ENCODE measurements at places on chromosomes 1 and 21.
A peak's percentile ranks its signal among the peaks of the same experiment; 100 is the strongest.

DNA sequence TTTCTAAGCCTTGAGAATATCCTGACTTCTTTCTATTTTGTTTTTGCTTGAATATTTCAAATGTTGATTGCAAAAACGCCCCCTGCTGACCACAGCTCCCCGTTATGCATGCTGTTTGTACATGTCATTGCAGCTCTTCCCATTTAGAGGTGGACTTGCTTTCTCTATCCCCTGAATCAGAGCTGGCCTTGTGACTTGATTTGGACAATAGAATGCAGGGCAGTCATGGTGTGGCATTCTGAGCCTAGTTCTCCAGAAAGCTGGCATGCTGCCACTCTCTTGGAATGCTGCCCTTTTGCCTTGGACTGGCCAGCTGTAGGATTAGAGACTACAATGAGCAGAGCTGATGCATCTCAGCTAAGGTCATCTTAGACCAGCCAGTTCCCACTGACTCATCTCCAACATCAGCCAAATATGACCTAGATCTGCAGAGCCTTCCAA is 1561.5 kb downstream of the MRPL39 start:
- peak; percentile 11 for DNase-seq

- DNase-seq = no peak
Observed at GRCh38 chr1:77560741-77561140, 121.7 kb downstream of the ZZZ3 start.

DNA sequence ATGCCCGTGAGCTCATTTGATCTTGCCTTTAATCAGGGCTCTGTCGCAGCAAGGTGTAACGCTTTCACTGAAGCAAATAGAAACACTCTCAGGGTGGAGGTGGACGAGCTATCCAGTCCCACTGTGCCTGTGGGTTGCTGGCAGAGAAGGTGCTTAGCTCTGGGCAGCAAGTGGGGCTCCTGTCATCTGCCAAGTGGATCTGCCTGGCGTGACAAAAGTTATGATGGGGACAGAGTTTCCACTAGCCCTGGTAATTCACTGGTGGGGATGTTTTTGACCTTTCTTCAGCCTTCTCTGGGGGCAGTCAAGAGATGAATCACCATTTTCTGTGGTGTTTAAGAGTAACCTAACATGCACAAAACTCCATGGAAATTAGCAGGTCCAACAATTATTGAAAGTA is 71.3 kb upstream of the EDEM3 start:
- DNase-seq = no peak

GRCh38 chr1:39297551-39297950 is 93.1 kb downstream of the MACF1 start:
- no peak for DNase-seq

- DNase-seq = no peak
Observed at GRCh38 chr1:16998589-16998988, 13.1 kb downstream of the ATP13A2 start.

- DNase-seq = peak; percentile 32
Observed at GRCh38 chr1:57889676-57890320, 465.9 kb upstream of the DAB1 start.

- no peak for DNase-seq
Observed at GRCh38 chr1:151267760-151268159, 13.2 kb downstream of the PSMD4 start.

DNA sequence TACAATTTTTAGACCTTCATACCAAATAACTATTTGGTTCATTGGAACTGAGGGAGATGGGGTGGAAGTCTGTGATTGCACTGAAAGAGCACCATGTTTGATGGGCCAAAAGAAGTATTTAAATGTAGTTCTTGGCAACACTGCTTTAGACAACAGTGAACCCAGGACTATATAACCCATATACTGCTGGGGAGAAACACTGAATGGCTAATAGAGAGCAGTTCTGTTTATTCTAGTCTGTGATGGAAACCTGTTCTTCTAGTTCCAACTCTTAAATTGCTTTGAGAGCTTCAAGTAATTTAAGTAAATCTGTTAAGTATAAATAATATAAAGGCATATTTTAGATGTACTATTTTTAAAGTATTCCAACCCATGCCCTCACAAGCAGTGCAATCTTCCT is 96.3 kb downstream of the NIBAN1 start:
- DNase-seq = no peak

DNA sequence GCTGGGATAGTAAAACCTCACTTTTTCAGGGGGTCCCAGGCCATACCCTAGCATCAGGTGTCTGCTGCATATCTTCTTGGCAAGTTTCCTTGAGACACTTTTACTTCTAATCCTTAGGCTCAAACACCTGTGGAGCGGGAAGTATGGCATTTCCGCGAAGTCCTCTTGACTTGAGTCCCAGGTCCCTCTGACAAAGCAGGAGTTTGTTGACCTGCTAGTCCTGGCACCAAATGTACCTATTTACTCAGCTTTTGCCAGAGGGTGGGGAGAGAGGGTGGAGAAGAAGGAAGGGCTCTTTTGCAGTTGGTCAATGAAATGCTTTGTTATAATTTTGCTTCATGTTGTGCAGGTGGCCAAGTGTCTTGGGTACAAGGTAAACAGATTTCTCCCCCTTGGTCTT is 59.7 kb downstream of the CLIC6 start:
- no peak for DNase-seq

- no peak for DNase-seq
Observed at GRCh38 chr1:232743999-232744398, 61.2 kb upstream of the MAP10 start.

DNA sequence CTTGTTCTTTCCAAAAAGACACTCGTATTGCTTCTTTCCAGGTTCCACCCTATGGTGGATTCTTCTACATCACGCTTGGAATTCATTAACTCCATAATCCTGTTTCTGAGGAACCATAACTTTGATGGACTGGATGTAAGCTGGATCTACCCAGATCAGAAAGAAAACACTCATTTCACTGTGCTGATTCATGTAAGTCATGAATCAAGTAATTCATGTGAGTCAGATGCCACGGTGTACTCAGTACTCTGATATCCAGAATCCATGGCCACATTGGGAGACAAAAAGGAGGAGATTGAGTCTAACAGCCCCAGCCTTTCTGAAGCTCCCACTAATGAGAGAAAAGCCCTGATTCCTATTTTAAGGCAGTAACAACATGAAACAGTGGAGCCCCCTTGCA is 7.4 kb downstream of the CHI3L2 start:
- DNase-seq = no peak

DNA sequence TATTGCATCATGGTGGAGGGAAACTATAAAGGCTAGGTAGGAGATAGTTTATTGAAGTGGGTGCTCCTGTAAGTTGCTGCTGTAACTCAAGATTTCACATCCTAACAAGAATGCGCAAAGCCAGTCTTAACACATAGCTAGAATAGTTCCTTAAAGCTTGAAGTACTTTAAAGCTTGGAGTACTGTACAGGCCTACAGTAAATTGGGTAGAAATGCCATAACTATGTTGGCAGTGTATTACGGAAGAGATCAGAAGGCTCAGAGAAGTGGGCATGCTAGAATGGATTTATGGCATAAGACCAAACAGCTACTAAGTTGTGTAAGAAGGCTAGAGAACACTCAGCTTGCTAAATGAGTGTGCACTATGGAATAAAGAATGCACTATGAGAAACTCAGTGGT is 44.5 kb downstream of the DMRTA2 start:
- no peak for DNase-seq

DNA sequence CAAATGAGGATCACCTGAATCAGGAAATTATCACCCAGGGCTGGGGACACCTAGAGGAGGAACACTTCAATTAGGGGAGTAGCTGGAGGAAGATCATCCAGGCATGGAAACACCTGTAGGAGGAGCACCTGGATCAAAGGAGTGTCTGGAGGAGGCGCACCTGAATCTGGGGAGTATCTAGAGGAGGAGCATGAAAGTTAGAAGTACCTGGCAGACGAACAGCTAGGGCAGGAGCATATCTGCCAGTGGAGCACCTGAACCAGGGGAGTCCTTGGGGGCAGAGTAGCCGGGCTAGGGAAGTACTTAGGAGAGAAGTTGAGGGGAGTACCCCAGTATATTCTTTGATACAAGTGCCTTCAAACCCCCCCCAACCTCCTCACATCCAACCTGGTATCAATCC is 1.3 kb downstream of the C1orf210 start:
- no peak for DNase-seq

- DNase-seq = peak; percentile 25
Observed at GRCh38 chr1:234659538-234659937, 49.6 kb upstream of the IRF2BP2 start.

DNA sequence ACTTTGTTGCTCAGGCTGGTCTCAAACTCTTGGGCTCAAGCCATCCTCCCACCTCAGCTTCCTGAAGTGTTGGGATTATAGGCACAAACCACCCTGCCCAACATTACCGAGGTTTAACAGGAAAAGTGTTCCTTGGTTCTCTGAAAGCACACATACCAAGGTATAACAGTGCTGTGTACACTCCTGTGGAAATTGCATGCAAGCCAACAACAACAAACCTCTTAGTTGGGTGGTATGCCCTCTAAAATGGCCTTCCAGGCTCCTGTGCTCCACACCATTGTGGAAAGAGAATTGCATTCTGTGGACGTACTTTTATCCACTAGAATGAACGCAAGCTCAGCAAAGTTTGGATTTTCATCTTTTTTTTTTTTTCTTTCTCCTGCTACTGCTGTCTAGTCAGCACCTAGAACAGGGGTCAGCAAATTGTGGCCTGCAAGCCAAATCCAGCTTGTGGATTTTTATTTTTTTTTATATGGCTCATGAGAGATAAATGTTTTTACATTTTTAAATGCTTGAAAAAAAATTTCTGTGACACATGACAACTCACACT is 192.2 kb upstream of the TNR start:
- no peak for DNase-seq

- DNase-seq = no peak
Observed at GRCh38 chr1:23910553-23911246, 2.5 kb downstream of the CNR2 start.

GRCh38 chr1:11466416-11466815 is 12.5 kb upstream of the DISP3 start:
- no peak for DNase-seq

DNA sequence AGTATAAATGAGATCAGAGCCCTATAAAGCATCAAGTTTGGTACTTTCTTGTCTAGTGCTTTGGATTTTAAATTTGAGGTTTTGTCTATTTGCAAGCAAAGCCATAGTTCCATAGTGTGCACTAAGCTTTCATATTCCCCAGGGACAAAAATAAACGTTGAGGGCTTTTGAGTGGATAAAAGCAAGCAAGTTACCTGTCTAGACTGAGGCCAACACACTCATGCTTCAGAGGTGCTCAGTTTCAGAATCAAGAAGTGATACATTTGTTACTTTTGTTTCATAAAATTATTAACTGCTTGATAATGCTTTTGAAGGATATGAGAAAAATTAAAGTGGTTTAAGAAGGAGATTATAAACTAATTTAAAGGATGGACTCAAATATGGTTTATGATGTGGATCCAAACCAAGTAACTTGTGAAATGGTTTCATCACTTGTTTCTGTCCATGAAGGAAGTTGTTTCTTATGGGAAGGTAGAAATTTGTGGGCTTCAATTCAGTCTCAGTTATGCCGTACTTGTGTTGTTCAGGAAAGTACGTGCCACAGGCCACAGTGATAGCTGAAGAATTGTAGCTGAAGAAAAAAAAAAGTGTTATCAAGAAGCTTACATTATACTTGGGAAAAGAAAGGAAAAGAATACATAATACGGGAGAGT is 71.2 kb downstream of the CHRM3 start:
- DNase-seq = no peak

DNA sequence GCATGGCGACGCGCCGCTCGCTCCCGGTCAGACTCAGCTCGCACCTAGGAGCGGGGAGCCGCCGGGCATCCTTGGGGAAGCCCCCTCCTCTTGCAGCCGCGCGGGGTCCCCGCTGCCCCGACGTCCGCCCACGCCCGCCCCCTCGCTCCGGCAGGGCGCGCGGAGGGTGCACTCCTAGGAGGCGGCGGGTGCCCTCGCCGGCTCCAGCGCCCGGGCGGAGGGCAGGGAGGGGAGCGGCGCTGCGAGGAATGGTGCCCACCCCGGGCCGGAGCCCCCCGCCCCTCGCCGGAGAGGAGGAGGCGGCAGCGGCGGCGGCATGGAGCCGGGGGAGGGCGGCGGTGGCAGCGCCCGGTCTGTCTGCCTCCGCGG is 488 bp downstream of the FAM78B start:
- DNase-seq = no peak

DNA sequence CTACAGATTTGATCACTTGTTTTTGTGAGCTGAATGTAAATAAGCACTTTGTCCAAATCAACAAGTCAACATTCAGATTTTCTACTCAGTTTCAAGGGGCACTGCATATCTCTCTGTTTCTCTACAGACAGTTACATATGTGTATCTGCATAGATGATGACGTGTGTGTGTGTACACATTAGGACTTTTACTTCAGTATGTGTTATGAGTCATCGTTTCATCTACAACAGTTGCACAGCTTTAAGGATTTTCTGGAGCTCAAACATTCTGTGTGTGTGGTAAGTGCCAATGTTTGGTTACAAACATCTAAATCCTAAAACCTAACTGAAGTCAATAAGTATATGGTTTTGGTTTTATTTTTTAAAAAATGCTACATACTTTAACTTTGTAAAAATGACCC is 494.5 kb upstream of the PBX1 start:
- peak; percentile 9 for DNase-seq

All from HFF-Myc (cell line).